NCI-H1048 (cell line): ENCODE measurements at places on chromosomes 2 and 18.

DNA sequence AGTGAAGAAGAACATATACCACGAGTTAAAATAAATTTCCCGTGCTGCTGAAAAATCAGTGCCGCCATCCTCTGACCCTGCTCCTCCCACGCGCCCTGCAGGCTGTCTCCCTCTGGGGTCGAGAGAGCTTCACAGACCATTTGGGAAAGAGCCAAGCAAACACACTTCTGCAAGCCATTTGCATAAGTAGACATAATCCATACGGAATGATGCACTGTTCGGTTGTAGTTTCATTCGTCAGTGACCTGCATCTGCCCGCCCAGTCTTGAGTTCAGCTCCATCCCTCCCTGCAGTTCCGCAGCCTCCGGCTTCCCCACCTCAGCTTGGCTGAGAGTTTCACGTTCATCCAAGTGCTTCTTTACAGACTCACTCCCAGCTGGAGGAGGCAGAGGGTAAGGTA is 69.6 kb downstream of the TRAPPC12 start:
- DNase-seq: peak; percentile 11

- DNase-seq: no peak
These were observed 4.4 kb downstream of the LPIN2 start for GRCh38 chr18:3008541-3008940.

GRCh38 chr2:62814123-62814522 is 108.6 kb downstream of the EHBP1 start:
- no peak for DNase-seq

GRCh38 chr2:79717364-79718007 is 204.6 kb downstream of the CTNNA2 start:
- no peak for DNase-seq

DNA sequence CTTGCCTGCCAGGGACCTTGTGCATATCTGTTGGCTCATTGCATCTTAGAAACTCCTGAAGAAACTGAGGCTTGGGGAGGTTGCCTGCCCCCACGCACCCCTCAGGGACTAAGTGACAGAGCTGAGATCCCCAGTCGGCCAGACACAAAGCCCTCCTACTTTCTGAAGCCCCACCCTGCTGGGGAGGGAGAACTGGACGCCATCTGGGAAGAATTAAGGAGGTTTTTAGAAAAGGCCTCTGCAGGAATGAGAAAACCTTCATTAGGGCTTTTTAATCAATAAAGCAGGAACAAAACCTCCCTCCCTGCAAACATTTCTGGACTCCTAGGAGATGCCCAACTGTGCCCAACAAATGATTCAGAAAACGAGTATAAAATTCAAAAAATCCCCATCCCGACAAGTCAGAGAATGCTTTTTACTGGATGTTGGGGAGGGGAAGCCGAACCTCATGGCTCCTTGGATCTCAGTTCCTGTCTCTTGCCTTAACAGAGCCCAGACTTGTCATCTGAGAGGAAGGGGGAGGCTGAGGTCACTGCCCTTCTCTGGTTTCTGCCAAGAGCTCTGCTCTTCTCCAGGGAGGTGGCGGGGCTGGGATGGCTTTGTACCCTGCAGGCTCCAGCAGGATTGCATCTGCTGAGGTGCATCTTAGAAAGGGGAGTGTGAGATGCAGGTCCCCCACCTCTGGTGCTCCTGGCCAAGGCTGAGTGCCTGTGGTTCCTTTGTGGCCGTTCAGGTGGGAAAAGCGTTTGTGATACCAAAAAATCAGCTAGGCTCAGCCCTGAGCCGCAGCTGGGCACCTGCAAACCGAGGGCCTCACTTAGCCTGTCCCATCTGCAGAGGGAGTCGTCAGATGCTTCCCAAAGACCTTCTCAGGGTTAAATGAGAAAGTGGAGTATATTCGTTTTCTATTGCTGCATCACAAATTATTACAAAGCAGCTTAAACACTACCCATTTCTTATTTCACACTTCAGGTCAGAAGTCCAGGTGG is 142.4 kb downstream of the ZFP36L2 start:
- no peak for DNase-seq

- DNase-seq: no peak
These were observed 119.3 kb downstream of the GALNT3 start for GRCh38 chr2:165674780-165675179.

GRCh38 chr18:55086906-55087305 is 127.6 kb upstream of the CCDC68 start:
- DNase-seq: no peak

DNA sequence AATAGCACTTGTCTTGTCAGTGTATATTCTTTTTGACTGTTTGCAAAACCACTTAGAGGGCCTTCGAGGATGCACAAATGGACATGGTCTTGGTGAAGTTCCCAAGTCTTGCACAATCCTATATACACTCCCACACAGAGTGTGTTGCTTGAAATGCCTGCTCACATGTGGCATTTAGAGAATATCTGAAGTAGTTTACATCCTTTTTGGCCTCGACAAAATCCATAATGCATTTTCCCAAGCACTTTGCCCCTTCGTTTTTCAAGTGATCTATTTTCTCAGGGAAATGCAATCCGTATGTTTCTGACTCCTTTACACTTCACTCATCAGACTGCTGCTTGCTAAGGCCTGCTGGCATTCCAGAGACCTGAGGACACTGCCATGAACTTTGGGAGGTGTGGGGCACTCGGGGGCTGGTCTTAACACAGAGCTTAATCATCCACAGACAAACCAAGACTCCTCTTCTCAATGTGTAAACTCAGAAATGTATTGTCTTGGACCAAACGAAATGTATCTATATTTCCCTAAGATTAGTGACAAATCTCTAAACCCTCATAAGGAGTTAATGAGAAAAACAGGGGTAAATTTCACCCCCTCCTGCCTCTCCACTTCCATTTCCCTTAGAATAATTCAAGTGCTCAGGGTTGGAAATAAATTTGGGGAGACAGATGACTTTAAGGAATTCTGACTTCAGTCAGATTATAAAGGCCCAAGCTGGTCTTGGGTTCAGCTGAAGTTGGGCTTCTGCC is 219.3 kb upstream of the APCDD1 start:
- DNase-seq: no peak

GRCh38 chr2:158998551-158999248 is 30.3 kb downstream of the TANC1 start:
- DNase-seq: no peak

DNA sequence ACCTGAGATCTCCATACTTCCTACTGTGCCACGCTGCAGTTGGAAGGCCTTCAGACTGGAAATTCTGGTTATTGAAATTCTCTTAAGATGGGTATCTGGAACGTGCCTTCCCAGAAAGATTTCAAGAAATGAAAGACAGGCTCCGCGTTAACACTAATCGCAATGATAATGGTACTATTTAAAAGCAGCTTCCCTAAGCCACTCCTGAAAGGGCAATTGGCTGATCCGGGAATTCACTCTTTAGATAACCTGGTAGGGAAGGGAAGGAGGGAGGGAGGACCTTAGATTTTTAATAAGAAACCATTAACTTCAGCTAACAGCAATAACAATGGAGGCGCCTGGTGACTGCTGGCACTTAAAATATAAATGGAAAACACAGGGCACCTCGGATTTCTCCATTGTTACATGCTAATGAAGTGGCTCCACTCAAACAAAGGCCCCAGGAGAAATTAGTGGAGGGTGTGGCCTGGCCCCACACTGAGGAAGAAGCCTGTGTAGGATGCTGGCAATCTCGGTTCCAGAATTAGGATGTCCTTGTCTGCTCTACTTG is 22.5 kb upstream of the MTA3 start:
- DNase-seq: no peak

DNA sequence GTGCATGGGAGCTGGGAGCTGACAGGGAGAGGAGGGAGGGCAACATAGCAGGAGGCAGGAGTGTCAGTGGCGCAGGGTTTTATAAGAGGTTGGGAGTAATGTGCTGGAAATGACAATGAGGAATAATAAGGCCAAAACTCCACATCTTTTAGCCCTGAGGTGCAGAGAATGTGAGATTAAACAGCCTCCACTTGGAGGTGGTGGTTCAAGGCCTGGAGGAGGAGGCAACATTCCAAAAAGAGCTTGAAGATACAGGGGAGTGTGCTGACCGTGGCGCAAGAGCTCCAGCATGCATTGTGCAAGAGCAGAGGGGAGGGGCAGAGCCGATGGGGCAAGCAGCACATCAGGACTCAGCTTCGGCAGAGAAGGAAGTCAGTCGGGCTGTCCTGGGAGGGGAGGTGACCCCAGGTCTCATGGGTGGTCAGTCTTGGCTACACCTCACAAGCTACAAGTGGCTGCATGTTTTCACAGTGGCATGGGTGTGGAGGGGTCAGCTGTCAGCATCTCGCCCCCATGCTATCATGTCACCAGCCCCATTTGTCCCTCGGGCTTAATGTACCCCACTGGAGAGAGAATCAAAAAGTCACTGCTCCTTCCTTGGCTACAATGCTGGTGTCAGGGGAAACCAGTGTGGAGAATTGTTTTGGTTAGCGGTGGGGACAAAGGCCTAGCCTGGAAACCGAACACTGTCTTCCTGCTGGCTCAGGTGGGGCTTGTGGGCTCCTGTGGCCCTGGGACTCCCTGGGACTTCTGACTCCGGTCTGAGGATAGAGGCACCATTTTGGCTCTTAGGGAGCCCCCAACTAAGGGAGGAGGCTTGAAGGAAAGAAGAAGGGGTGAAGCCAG is 208.0 kb downstream of the ZFP36L2 start:
- no peak for DNase-seq

DNA sequence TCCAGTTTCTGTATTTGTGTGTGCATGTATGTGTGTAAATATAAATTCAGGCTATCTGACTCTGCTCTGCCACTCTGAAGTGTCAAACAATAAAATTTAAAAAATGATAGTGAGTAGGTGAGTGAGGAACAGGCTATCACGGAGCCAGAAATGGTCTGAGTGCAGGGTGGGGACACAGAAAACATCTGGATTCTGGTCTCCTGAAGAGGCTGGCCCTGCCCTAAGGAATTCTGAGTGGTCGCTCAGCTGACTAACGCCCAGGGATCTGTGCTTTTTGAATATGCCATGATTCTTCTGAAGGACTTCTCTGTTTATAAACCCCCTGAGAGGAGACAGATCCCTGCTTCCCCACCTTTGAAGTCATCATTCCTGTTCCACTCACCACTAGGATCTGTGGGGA is 353.9 kb upstream of the GYPC start:
- no peak for DNase-seq

- no peak for DNase-seq
These were observed at the start of gene CREG2 for GRCh38 chr2:101387151-101387834. CREG2 (minus strand) TSS chr2:101387503; CDS start chr2:101387457, 46 bp downstream.

- DNase-seq: no peak
These were observed 111.3 kb downstream of the WDSUB1 start for GRCh38 chr2:159175182-159175581.

DNA sequence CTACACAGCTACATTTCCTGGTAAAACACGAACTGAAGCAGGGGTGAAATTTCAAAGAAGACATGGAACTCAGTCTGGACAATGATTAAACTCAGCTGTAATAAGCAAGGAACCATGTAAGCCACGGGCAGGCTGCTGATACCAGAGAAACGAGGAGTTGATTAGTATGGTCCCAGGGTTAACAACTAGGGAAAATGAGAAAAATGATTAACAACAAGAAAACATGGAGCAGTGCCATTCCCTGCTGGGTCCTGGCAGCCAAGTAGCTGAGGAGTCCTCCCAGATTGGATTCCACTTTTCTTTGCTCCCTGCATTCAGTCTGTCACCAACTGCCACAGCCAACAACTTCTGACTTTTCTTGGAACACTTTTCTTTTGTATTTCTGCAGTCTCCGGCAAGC is 517.0 kb upstream of the KLHL29 start:
- no peak for DNase-seq

DNA sequence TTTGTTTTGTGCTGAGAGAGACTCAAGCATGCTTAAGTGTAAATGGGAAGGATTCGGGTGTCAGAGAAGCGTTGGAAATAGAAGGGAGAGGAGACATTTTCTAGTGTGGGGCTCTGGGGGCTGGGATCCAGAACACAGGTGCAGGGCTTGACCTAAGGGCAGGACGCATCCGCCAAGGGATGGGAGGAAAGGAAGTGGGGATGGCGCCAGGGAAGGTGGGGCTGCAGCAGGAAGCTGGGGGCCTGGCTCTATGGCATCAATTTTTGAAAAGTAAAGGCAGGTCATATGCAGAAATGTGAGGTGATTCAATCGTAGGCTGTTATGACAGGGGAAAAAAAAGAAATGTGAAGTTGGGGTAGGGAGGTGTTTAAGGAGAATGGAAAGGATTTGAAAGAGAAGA is 143.2 kb upstream of the SERTAD2 start:
- DNase-seq: no peak

- no peak for DNase-seq
These were observed 107.5 kb upstream of the CELF4 start for GRCh38 chr18:37672932-37673595.

DNA sequence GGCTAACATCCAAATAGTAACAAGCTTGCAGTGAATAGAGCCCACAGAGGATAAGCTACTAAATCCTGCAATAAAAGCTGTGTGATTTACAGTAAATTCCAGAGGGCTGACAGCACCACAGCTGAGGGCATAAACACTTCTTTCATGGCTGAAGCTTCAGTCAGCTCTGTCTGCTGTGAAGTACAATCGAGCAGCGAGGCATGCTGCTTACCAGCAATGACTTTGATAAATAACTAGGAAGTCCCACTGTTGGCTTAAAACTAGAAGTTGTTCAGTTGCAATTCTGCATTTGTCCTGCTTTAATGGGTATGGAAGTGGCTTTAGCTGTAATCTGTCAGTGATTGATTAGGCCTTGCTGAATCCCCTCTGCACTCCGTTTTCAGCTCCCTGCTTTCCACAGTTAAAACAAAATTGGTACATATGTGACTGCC is 65.2 kb upstream of the FIGN start:
- no peak for DNase-seq

GRCh38 chr18:25170402-25170801 is 181.6 kb downstream of the ZNF521 start:
- no peak for DNase-seq

- DNase-seq: no peak
These were observed 25.4 kb upstream of the TANK start for GRCh38 chr2:161134547-161135518.

GRCh38 chr18:68713796-68714195 is 1.1 kb downstream of the TMX3 start:
- DNase-seq: no peak

- no peak for DNase-seq
These were observed 1050.7 kb upstream of the CELF4 start for GRCh38 chr18:38616306-38616705.

DNA sequence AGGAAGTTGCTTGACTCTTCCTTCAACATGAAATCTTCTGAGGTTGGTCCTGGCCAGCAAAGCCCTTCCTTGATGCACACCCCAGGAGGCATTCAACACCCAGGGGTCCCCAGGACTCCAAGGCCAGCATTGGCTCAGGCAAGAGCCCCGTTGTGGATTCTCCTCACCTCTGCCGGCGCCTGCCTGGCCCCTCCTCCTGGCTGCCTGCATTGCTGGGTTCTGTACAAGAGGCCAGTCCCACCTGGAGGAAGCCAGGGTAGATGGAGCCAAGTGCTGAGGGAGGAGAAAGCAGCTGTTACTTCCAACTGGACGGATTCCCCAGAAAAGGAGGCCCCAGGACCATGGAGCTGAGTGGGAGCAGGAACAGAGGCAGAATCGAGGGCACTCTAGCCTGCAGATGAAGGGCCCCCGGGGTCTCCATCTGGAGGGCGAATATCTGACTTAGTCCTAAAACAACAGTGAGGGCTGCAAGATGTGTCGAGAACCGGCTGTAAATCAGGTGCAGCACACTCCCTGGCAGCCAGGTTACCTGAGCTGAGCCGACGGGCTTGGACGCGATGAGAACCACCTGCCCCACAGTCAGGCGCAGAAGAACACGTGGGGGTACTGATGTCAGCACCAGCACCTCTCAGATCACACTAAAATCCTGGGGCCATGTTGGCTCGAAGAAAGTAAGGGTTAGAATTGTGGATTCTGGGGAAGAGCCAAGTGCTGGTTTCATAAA is 399.6 kb upstream of the SALL3 start:
- DNase-seq: no peak
